ENCODE measurements at places on chromosomes 6 and 20. TPM values are rescaled to one million over a fixed set of nuclear protein-coding genes. Genes with fewer than 3 reads are reported as not detected.

HLA-F gene
- polyA plus RNA-seq = 393 TPM

GNMT gene
- polyA plus RNA-seq = 1.2 TPM

MMP24 gene
- 0.09 TPM for polyA plus RNA-seq

LAMA4 gene
- not detected for polyA plus RNA-seq

SGK2 gene
- not detected for polyA plus RNA-seq

AVP gene
- polyA plus RNA-seq = not detected

Measured in IgD-negative memory B cell (primary cell).